ENCODE measurements at places on chromosomes 6 and 20. TPM values are rescaled to one million over a fixed set of nuclear protein-coding genes. Genes with fewer than 3 reads are reported as not detected.

DNA sequence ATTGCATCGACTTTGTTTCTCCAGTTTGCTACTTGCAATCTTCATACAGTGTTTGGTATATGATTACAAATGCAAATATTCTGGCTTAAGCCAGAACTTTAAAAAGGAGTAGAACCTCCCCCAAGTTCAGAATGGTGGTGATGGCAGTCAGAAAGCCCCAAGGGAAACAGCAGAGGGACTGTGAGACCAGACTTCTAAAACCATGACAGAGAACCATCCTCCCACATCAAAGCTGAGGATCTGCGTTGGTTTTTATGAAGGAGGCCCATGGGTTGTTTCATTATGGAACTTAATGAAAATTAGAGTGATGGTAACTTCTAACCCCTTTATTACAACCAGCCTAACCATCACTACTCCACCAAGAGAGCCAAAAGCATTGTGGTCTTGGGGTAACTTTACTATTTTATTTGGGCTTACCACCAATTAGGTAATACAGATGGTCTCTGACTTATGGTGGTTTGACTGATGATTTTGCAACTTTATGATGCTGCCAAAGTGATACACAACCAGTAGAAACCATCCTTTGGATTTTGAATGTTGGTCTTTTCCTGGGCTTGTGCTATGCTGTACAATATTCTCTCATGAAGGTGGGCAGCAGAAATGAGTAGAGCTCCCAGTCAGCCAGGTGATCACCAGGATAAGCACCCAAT is 10.9 kb upstream of the MRS2 start:
- no peak for DNase-seq

GRCh38 chr6:134115715-134116074 is 63.3 kb upstream of the SLC2A12 start:
- no peak for DNase-seq

- DNase-seq, result peak; percentile 48
These were observed 58.7 kb downstream of the KIF13A start for GRCh38 chr6:17928514-17929430.

DNA sequence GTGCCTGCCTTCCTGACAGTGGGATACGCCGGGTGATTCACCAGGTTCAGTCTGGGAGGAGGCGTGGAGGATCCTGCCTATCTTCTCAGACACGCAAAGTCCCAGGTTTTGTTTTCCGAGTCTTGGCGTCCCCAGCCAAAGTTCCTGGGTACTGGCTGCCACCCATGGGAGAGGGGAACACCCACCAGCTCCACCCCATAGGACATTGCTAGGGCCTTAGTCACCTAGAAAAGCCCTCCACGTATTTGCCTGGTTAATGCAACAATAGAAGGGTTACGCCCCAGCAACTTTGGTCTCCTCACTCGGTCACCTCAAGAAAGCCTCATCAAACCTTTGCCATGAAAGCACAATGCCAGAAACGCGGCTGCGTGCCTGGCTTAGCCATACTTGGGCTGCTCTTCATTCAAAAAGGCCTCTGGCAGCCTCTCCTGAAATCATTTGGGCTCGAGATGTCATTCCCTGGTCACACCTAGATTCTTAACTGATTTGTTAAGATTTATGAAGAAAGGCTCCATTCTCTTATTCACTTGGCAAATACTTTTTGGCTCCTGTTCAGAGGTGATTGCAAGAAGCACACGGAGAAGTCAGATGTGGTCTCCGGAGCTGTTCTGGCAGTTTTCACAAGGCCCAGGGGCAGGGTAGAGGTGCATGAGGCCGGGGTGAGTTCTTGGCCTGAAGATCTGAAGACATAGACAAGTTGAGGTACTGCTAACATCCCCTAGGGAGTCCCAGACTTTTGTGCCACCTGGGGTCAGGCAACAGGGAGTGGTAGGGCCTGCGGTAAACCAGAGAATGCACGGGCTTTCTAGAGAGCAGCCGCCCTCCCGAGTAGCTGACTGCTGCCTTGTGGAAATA is 35.5 kb upstream of the ZNF133 start:
- DNase-seq, result no peak

- DNase-seq, result no peak
These were observed 410.5 kb downstream of the QKI start for GRCh38 chr6:163825033-163825432.

GRCh38 chr6:150189122-150189521 is 46.3 kb downstream of the PPP1R14C start:
- no peak for DNase-seq

Gene MC3R
- total RNA-seq, result not detected

Gene POM121L2
- total RNA-seq, result not detected

Gene RAB32
- 74.3 TPM for total RNA-seq

Gene CST3
- total RNA-seq, result 88.5 TPM

Data from lung microvascular endothelial cell (primary cell).